LNCaP clone FGC (cell line): ENCODE measurements at places on chromosomes 16 and 17.
A peak's percentile ranks its signal among the peaks of the same experiment; 100 is the strongest.

GRCh38 chr16:63298993-63299392 lies 1262.8 kb upstream of the CDH8 start:
- no peak for DNase-seq

GRCh38 chr17:18362698-18363100 lies 651 bp downstream of the SHMT1 start:
- DNase-seq, result peak; percentile 62

GRCh38 chr17:2981325-2981724 lies 82.1 kb downstream of the OR1D5 start:
- DNase-seq, result no peak

DNA sequence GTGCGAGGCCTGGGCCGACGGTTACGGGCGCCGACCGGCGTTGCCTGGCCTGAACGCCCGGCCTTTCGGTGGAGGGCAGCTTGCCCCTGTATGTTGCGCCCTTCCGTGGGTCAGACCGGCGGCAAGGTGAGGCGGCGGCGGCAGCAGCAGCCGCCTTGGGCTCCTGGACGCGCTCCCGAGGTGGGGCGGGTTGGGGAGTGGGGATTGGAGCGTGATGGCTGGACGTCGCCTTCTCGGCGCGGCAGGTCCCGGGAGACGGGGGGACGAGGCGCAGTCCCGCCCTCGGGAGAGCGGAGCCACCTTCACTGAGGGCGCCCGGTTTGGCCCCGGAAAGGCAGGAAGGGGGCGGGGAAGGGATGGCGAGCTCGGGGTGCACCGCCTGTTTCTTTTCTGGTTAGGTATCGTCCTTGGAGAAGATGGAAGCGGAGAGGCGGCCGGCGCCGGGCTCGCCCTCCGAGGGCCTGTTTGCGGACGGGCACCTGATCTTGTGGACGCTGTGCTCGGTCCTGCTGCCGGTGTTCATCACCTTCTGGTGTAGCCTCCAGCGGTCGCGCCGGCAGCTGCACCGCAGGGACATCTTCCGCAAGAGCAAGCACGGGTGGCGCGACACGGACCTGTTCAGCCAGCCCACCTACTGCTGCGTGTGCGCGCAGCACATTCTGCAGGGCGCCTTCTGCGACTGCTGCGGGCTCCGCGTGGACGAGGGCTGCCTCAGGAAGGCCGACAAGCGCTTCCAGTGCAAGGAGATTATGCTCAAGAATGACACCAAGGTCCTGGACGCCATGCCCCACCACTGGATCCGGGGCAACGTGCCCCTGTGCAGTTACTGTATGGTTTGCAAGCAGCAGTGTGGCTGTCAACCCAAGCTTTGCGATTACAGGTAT lies 671 bp downstream of the DGKE start:
- DNase-seq, result peak; percentile 42

DNA sequence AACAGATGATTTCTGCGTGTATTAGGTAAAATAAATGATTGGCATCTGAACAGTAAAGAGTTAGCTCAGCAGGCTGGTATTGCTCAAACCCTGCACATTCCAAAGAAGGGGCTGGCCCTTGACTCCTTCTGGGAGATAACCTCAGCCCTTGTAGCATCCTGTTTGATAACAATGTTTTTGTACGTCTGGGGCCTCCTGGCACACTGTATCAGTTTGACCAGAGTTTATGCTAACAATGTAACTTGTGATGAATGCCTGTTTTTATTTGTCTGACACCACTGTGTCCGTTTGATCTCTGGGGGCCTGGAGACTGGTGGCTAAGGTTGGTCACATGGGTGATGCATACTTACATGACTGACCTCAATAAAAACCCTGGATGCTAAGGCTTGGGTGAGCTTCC lies 43.8 kb upstream of the NDRG4 start:
- no peak for DNase-seq

DNA sequence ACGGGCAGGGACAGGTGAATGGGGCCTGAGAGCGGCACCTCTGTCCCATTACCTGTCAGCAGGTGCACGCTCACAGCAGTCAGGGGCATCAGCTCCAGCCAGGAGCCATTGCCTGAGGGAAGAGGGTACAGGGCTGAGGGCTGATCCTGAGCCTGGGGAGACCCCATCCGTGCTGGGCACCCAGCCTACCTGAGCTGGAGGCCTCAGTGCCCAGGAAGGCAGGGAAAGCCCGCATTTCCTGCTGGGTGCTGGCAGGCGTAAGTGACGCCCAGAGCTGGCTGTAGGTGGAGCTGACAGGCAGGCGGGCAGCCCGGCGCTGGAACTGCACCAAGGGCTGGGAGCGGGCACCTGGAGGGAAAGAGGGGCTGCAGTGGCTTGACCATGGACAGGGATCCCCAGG lies 7.4 kb downstream of the FAM171A2 start:
- no peak for DNase-seq
